ENCODE measurements at places on chromosomes 2 and 18.

- DNase-seq: no peak
Observed at GRCh38 chr18:67862069-67862468, 345.5 kb upstream of the DSEL start.

GRCh38 chr18:75422341-75422910, 5.1 kb downstream of the SMIM21 start:
- no peak for DNase-seq

- no peak for DNase-seq
Observed at GRCh38 chr18:5618047-5618688, 74.4 kb upstream of the EPB41L3 start.

GRCh38 chr2:41989501-41990180, 58.2 kb upstream of the PKDCC start:
- DNase-seq: no peak

DNA sequence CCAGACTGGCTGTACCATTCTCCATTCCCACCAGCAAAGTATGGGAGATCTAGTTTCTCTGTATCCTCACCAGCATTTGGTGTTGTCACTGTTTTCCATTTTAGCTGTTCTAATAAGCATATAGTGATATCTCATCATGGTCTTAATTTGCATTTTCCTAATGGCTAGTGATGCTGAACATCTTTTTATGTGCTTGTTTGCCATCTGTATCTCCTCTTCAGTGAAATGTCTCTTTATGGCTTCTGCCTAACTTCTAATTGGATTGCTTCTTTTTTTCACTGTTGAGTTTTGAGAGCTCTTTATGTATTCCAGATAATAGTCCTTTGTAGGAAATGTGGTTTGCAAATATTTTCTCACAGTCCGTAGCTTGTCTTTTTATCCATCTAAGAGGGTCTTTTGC, 18.9 kb upstream of the BIN1 start:
- DNase-seq: no peak

GRCh38 chr2:98412751-98413458, 31.8 kb upstream of the INPP4A start:
- peak; percentile 34 for DNase-seq

DNA sequence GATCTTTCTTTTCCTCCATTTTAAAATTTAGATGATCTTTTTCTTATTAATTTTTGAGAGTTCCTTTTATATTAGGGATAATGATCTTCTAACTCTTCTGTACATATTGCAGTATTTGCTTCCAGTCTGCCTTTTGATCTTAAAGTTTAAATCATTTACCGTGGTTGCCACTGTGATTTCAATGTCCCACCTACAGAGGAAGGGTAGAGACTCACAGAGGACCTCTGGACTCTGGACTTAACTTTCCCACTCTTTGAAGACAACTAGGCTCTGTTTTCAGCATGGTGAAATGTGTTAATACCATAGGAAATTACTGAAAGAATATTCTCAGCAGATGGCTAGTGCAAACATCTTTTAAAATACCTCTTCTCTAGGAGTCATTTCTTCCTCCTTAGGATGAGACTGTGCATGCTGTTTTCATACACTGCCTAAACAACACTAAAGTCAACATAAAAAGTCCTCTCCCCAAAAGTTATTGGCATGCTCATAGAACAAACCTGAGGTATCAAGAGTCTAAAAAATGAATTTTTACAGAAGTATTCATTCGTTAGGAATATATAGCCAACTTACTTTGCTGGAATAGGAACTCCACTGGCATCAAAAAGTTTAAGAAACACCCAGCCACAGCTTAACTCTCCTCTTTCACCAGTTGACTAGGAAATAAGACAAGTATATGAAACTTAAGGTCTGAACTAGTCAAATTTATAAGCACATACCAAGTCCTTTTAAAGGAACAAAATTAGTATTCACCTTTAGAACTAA, 30.7 kb upstream of the MALL start:
- no peak for DNase-seq

DNA sequence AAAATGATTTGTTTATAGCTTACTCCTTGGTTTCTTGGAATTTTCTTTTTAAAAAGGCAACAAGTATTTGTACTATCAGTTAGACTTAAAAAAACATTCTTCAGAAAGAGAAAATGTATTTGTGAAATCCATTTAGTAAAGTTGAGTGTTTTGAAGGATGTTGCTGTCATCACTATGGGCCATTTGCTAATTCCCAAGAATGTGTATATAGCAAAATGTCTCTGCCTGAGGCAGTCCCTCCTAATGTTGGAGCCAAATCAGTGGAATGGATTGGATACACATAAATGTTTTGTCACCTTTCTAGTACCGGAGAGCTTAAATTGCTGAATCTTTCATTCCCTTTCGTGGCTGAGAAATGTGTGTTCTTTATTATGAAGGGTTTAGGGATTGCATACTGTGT, 890.2 kb upstream of the ZEB2 start:
- no peak for DNase-seq

DNA sequence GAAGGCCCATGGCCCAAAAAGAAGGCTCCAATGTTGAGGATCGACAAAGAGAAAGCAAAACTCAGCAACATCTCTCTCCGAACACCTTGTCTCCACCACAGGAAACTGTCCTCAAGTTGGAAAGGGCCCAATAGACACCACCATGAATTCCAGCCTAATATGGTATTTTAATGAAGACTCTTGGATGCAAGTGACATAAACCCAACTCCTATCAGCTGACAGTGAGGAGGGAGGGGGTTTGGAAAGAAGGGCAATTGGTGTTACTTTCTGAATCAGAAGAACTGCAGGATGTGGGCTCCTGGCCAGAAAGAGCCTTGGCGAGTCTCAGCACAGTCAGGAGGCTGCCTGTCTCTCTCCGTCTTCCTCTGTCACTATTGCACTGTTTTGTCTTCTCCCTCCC, 40.3 kb upstream of the SIGLEC15 start:
- DNase-seq: no peak

- no peak for DNase-seq
Observed at GRCh38 chr2:65291216-65292105, 63.8 kb downstream of the ACTR2 start.

DNA sequence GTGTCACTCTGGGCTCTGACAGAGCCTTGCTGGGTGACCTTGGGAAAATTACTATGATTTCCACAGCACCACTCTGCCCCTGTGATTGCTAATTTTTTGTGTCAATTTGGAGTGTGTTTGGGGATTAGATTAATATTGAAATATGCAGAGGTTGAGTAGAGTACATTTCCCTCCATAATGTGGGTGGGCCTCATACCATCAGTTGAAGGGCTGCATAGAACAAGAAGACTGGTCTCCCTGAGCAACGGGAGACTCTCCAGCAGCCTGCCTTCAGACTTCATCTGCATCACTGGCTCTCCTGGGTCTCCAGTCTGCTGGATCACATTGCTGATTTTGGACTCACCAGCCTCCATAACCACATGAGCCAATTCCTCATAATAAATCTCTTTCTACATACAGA, 313.7 kb downstream of the TNS1 start:
- no peak for DNase-seq

DNA sequence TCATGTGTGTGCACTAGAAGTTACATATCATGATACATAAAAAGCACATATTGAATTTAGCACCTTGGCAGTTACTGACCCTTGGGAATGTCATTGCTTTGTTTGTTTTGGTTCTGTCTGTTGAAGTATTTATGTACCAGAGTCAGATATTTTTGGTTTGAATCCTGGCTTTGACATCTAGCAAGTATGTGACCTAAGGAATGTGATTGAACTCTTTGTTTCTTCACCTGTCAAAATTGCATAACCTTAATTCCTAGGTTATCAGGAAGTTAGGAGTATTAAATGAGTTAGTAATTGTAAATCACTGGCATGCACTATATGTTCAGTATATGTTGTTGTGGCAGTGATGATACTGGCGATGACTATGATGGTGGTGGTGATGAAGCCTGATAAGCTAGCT, 1003.5 kb upstream of the NRXN1 start:
- DNase-seq: no peak

- peak; percentile 52 for DNase-seq
Observed at GRCh38 chr18:77899972-77900754, 650.5 kb downstream of the GALR1 start.

- DNase-seq: no peak
Observed at GRCh38 chr2:49224426-49225010, 70.2 kb upstream of the FSHR start.

DNA sequence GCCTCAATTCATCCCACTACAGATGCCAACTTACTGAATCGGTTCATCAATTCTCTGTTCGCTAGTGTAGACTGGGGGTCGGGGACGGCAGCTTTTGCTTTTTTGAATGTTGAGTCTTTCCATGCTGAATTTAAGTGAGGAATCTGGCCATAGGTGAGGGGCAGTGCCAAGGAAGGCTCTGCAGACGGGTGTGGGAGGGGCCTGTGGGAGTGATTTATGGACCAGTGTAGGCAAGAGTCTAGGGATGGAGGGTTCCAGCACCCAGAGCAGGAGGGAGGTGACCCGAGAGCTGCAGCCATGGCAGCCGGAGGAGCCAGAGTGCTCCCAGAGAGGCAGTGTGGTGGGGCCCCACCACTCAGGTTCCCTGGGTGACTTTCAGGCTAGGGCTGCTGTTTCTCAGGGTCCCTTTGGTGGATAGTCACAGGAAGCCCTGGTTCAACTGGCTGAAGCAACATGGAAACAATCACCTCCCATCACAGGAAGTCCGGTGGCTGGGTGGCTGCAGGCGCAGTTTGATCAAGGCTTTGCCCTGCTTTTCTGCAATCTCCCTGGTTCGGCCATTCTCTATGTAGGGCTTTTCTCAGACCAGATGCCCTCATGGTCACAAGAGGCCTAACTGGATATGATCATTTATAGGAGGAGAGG, 16.9 kb upstream of the TEX44 start:
- no peak for DNase-seq

GRCh38 chr2:173159791-173160463, 84.3 kb downstream of the MAP3K20 start:
- no peak for DNase-seq

GRCh38 chr2:229714080-229714735, at the start of gene DNER:
DNER (minus strand) TSS chr2:229714555; CDS start chr2:229714423, 132 bp downstream.
- peak; percentile 37 for DNase-seq

- no peak for DNase-seq
Observed at GRCh38 chr2:178700922-178701342, 106.3 kb downstream of the TTN start.

- no peak for DNase-seq
Observed at GRCh38 chr2:26483957-26484565, 6.1 kb upstream of the OTOF start.

GRCh38 chr2:144671695-144672455, 152.0 kb upstream of the ZEB2 start:
- no peak for DNase-seq

DNA sequence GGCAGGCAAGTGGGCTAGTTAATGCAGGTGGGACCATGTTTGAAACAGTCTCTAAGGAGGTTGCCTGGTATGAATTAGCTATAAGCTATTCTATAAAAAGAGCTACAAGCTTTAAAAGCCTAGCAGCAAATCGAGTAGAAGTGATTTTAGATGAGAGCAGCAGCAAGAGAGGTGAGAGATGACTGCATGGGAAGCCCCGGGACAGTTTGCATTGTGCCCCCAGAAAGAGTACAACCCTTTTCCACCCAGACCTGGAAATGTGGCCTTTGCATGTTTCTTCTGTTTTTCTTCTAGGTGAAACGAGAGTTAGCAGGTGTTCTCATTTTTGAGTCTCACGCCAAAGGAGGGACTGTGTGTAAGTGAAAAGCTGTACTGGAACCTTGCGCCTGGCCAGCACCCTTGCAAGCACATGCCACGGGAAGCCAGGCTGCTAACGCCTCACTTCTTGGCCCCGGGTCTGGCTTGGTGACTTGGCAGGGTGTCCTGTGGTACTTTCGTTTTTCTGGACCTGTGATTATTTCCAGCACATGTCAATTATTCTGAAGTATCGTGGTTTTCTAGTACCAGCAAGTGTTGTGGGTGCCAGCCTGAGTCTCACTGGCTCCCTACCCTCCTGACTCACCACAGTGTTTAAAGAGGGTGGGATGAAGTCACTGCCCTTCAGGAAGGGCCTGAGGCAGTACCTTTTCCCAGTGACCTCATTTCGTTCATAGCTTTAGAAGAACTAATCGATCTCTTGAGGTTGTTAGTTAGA, 90.3 kb upstream of the MAP3K20 start:
- DNase-seq: peak; percentile 59

DNA sequence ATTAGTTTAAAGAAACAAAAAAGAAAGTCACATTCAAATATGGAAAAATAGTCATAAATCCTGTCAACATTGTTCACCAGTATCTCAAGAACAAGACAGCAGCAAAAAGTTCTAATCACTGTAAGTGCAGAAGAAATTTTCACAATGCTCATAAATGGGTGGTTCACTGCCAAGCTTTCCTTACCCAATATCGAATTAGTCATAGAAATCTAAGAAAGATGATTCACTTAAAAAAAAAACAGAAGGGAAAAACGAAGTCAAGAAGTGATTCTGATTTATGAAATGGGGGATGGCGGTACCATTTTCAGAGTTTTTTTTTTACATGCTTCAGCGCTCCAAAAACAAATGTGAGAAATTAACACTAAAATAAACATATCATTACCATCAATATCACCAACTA, 156.7 kb downstream of the EXOC6B start:
- DNase-seq: no peak

DNA sequence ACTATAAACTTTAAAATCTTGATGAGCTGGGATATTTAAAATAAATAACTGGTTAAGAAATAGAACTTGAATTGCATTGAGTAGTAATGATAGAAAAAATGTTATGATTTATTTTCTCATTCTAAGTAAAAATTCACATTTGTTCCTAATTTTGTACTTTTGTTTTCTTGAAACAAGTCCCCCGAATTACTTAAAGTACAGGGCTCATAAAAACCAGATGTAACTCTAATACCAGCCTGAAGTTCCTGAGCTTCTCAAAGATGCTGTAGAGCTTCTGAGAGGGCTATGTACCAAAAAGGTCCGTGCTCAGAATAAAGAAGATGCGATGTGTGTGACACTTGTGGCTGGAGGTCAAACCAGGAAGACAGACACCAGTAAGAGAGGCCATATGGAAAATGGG, 116.1 kb upstream of the TACR1 start:
- DNase-seq: no peak

Measured in left hindlimb (tissue), 1 donor.